Daoy (cell line): ENCODE measurements at places on chromosomes 1 and 21.
A peak's percentile ranks its signal among the peaks of the same experiment; 100 is the strongest.

GRCh38 chr1:93324486-93325464 is 20.9 kb upstream of the DR1 start:
- peak; percentile 78 for DNase-seq

DNA sequence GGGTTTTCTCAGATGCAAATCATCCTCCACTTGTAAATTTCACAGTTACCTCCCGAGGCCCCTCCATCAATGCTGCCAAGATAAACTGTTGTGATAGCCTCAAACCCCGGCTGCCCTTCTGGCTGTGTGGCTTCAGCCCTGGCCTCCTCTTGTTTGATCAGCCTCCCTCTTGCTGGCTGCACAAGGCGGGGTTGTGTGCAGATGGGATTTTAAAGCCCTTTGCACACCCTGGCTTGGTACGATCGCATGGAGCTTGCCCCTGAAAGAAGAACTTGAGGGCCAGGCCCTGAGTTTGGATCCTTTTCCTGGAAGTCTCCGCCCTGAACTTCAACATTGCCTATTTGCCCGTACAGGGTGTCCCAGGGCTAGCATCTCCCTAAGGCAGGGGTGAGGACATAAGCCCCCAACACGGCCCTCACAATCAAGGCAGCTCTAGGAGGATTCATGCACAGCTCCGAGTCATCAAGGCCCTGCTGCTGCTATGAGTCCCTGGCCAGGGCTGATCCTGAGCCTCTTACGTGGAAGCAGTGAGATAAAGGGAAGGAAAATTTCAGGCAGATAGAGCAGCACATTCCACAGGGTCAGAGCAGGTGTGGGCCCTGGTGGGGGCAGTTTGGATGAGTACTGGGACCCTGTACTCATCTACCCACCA is 181.2 kb upstream of the VAMP3 start:
- DNase-seq: no peak

GRCh38 chr1:117793413-117793812 is 136.0 kb downstream of the GDAP2 start:
- DNase-seq: no peak

- no peak for DNase-seq
These were observed 48.9 kb downstream of the AK4 start for GRCh38 chr1:65196926-65197325.

GRCh38 chr1:105073660-105074059 is 1324.0 kb downstream of the AMY1C start:
- DNase-seq: no peak

DNA sequence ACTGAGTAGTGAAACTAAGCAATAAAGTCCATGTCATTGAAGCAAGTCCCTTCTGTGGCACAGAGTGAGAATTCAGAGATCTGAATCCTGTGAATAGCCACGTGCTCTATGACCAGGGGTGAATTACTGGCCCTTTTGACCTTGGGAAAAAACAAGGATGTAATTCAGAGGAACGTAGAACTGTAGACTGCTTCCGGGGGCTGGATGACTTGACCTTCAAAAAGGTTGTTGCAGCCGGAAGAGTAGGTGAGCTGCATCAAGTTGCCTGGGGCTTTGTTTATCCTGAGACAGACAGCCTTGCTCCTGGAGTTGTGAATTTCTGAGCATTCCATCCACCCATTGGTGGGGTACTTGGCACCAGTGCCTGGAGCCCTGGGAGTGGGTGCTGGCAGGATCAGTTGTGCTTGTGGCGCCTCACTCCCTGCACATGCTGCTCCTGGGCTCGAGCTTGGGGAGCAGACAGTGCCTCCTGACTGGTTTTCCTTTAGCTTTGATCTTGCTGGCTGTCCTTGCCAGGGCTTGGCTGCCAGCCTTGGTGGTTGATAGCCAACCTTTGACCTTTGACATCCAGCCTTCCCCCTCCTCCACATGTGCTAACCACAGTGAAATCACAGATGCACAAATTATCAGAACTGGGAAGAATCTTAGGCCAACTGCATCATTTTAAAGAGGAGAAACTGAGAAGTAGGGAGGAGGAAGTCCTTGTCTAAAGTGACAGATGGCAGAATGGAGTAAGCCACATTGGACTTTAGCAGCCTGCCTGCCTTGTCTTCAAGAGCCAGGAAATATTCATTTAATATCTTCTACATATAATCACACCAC is 16.2 kb upstream of the MYOG start:
- DNase-seq: no peak

GRCh38 chr1:36885540-36886357 is 148.6 kb downstream of the GRIK3 start:
- no peak for DNase-seq

DNA sequence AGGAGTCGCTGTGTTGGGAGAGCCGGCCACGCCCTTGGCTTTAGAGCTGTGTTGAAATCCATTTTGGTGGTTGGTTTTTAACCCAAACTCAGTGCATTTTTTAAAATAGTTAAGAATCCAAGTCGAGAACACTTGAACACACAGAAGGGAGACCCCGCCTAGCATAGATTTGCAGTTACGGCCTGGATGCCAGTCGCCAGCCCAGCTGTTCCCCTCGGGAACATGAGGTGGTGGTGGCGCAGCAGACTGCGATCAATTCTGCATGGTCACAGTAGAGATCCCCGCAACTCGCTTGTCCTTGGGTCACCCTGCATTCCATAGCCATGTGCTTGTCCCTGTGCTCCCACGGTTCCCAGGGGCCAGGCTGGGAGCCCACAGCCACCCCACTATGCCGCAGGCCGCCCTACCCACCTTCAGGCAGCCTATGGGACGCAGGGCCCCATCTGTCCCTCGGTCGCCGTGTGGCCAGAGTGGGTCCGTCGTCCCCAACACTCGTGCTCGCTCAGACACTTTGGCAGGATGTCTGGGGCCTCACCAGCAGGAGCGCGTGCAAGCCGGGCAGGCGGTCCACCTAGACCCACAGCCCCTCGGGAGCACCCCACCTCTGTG is 4.7 kb downstream of the C1orf35 start:
- DNase-seq: no peak

DNA sequence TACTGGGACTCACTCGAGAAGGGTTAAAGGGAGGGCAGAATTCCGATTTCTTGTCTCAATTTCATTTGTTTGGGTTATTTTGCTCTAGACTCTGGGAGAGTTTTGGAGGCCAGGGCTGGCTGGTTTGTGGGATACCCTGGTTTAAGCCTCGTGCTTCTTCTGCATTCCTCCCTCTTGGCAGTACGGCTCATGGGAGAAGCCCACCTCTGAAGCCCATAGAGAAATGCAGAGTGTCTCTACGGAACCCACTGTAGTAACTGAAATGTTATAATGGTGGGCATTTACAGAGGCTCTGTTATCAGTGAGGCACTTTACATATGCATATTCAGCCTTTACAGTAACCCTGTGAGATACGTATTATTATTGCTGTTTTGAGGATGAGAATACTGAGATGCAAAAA is 43.9 kb downstream of the ROR1 start:
- no peak for DNase-seq

DNA sequence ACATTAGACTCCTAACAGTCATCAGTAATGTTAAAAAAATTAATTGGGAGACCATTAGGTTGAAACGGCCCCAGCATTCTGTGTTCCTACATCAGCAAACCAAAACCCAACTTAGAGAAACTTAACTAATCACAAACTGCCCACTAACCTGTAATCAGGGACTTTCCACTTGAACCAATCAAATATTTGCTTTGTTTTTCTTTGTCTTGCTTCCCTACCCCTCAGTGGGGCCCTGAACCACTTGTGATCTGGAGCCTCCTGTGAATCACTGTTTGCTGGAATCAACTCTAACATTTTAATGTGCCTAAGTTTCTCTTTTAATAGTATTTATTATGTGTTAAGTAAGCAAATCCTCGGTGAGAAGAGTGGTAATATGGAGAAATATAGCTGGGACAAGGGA is 64.0 kb downstream of the ABCA4 start:
- no peak for DNase-seq

DNA sequence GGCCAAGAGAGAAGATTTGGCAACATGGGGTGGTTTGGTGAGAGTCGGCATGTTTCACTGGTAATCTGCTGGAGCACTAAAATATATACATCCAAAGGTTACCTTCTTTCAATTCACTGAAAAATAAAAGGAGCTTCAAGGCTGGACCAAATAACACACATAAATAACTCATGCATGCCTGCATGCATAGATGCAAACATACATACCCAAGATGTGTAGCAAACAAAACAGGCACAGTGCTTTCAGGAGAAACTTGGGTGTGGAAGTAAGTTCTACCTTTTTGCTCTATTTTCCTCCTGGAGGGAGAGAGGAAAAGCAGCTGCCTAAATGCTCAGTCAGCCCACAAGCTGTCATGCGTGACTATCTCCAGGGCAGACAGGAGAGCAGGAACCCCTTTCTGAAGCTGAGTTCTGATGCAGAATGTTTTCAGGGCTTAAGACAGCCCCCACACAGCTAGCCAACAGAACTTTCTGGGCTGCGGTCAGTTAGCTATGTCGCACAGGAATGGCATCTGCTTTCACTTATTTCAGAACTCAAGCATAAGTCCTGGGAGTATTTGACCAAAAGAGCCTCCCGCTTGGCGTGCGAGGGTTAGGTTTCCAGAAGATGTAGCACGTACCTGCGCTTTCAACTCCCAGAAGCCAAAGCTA is 166.2 kb downstream of the TOMM20 start:
- peak; percentile 98 for DNase-seq
